ENCODE measurements at places on chromosomes 2 and 18. TPM values are rescaled to one million over a fixed set of nuclear protein-coding genes. Genes with fewer than 3 reads are reported as not detected.
A peak's percentile ranks its signal among the peaks of the same experiment; 100 is the strongest.

Gene CNRIP1
- 5.2 TPM for total RNA-seq

Gene ALPI
- not detected for total RNA-seq

Gene PID1
- total RNA-seq, result 2.1 TPM

GRCh38 chr2:130391872-130392670, 36.2 kb downstream of the PTPN18 start:
- no peak for DNase-seq

GRCh38 chr2:68912732-68913131, 40.0 kb downstream of the GKN2 start:
- DNase-seq, result no peak

DNA sequence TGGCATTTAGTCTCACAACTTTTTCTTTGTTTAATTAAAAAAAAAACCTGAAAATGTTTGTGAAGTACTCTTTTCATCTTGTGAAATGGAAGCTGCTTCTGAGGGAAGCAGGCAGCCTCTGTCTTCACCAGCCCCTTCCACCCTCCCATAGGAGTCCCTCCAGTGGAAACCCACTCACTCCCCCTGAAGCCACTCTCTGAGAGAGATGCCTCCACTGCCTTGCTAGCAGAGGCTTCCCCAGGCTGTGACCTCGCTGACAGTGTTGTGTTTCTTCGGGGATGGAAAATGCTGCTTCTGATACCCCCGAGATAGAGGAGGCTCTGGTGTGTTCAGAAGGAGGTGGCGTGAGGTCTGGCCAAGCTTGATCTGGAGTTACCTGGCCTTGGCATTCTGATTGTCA, 59.9 kb downstream of the SH3RF3 start:
- DNase-seq, result no peak

DNA sequence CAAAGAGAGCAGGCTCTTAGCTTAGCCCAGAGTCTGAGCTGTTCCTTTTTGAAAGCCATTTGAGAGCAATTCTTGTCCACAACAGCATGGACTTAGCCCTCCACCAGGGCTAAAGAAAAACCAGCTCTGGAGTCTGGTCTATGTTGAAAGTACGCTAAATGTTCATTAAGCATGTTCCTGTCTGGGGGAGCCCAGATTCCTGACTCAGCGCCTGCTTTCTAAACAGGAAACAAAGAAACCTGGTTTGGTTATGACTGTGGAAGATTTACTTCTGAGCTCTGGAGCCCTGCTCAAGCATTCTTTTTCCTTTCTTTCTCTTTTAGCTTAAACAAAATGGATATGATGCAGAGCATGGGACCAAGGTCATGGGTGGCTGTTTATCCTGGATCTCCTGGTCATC, 279.8 kb downstream of the RBM43 start:
- DNase-seq, result no peak

DNA sequence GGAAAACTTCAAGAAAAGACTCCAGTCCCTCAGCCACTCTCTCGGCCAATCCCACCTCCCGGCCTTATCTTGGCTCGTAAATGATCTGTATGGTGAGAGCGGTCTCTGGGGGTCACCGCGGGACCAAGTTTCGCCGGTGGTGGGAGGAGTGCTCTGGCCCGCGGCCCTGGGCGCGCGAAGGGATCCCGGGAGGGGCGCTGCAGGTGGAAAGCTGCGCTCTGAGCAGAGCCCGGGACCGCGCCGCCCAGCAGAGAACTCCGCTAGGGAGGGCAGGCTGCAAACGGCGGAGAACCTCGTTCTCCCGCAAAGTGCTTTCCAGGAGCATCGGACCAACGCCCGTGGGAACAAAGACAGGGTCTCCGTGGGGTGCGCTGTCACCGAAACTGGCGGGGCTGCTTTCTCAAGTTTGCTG, 622 bp downstream of the LRP2 start:
- peak; percentile 66 for DNase-seq

GRCh38 chr2:14626873-14627272, 5.6 kb upstream of the LRATD1 start:
- no peak for DNase-seq

GRCh38 chr2:3268705-3269029, 109.0 kb downstream of the EIPR1 start:
- no peak for DNase-seq

DNA sequence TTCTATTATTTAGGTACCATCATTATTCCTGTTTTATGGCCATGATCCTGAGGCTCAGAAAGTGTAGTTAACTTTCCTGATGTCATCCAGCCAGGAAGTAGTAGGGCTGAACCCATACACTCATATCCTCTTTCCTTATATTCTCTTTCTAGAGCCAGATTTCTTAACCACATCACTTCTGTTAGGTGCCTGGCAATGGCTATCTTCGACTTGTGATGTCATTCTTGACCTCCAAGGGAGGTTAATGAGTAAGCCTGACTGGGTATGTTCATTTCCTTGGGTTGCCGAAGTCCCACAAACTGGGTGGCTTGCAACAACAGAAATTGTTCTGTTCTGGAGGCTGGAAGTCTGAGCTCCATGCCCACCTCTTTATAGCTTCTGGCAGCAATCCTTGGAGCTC, 43.4 kb downstream of the ITGB6 start:
- DNase-seq, result no peak

- no peak for DNase-seq
Observed at GRCh38 chr2:33320573-33320972, 155.9 kb upstream of the RASGRP3 start.

- DNase-seq, result no peak
Observed at GRCh38 chr2:97849881-97850528, 136.6 kb downstream of the ZAP70 start.

DNA sequence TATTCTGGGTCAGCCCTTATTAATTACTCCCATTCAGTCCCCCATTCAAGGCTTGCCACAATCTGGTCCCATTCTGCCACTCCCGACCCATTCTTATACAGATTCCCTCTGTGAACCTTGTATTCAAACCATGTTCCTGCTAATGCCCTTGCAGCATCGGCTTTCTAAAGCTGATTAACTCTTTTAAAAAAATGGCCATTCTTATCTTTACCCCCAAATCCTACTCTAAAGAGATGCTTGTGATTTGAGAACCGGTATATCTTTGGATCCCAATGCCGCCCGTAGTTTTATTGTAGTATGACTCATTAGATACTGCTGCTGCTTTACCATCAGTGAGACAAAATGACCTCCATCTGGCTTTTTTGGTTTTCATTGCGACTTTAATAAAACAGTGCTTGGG, 72.2 kb downstream of the XRCC5 start:
- DNase-seq, result no peak
